Effector CD8-positive, alpha-beta T cell (primary cell): ENCODE measurements at places on chromosomes 5 and 9.

DNA sequence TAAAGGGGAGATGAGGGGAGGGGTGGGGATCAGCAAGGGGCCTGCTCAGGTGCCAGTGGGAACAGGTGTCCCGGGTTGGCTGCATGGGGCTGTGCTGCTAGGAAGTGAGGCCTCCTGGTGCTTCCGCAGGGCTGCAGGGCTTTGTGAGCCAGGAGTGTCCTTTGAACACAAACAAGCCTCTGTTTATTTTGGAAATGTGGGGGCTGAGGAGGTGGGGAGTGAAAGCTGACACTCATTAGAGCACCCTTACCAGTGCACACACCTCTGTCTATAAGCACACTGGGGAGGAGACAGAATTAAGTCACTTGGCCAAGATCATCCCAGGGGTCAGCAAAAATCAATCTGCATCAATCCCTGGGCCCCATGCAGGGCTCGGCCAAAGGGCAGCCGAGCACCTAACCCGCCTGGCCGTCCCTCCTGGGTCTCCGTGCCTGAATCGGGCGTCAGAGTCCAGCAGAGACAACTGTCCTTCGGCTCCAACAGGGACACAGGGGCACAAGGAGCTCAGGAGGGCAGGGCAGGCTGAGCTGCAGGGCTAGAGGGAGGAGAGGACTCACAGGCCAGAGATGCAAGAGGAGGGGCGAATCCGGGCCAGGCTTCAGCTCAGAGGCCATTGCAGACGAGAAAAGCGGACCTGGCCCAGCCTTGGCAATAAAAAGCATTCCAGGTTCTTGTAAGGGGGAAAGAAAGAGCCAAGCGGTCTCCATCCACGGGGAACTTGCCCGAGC, 99.8 kb downstream of the VAV2 start:
- DNase-seq = no peak

DNA sequence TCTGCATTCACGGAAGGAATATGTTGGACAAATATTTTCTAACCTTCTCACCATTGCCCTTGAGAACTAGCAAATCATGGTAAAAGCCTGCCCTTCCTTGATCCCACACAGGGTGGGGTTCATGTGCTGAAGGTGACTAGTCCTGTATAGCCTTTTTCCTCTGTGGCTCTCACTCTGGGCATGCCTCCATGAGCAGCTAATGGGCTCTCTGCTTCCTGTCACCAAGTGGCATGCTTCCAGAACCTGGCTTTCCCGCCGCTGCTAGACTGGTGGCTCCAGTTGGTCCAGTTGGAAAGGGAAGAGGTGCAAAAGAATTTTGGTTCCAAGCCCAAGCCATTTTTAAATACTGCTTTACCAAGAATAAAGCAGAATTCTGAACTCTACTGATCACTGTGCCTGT, 35.5 kb downstream of the FBXO10 start:
- no peak for DNase-seq

GRCh38 chr5:59608745-59609144, 284.8 kb downstream of the PDE4D start:
- no peak for DNase-seq

GRCh38 chr9:80690349-80690939, 998.9 kb downstream of the TLE1 start:
- DNase-seq = no peak

DNA sequence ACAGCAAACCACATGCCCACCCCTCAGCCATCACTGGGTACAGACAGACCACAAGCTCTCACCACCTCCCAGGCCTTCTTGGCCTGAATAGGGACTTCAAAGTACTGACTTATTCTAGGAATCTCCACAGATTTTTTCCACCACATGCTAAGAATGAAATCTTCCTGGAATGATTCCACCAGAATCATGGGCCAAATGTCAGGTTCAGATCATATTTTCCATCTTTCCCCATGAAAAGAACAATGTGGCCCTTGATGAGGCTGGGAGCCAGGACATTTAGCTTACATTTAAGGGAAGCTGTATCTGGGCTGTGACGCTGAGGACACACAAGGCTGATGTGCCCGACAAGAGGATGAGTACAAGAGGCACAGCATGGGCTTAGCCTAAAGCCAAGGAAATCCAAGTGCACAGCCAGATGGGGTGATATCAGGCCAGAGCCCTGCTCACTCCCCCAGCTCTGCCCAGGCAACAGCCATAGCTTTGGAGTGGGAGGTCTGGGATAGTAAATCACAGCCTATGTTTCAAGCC, 28.1 kb downstream of the ACSL6 start:
- no peak for DNase-seq

GRCh38 chr5:81081461-81081835, 121.3 kb downstream of the RASGRF2 start:
- no peak for DNase-seq

DNA sequence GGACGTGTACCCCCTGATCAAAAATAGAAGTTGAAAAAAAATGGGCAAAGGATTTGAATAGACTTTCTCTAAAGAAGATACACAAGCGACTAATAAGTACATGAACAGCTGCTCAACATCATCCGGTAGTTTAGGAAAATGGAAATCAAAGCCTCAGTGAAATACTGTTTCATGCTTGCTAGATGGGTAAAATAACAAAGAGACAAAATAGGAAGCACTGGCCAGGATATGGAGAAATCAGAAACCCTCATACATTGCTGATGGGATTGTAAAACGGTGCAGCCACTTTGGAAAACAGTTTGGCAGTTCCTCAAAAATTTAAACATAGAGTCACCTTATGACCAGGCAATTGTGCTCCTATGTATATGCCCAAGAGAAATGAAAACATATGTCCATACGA, 65.0 kb upstream of the SUB1 start:
- no peak for DNase-seq

DNA sequence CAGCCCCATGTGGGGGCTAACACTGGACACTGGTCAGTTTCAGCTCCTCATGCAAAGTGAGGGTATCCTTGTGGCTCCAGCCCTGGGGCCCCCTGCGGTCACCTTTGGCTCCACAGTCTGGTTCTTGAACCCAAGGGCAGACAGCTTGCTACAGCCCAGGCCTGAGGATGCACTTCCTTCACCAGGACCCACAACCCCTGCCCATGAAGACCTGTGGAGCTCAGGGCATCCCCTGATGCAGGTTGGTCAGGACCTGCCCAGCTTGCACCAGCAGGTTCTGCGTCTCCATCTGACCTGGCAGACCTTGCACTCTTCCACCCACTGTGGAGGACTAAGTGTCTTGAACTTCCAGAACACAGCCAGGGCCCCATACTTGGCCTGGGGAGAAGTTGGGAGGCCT, 3.7 kb upstream of the MRNIP start:
- no peak for DNase-seq

- no peak for DNase-seq
These were observed 176.7 kb downstream of the MED10 start for GRCh38 chr5:6201631-6202030.

DNA sequence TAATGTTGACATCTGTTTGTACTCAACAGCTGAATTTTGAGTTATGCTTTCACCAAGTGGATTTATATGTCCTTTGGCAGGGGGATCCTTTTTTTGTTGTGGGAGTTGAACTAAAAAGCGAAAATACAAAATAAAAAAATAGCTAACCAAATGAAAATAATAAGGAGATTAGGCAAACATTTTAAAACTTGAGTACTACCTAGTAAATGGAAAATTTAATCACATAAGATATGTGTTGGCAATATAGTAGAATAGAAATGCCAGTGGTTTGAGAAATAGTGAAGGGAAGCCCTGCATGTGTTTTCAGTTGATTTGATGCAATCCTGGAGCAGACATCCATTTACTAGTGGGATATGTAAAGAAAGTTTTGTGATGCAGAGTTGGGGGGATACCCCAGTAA, 98.0 kb downstream of the RASGRF2 start:
- no peak for DNase-seq

DNA sequence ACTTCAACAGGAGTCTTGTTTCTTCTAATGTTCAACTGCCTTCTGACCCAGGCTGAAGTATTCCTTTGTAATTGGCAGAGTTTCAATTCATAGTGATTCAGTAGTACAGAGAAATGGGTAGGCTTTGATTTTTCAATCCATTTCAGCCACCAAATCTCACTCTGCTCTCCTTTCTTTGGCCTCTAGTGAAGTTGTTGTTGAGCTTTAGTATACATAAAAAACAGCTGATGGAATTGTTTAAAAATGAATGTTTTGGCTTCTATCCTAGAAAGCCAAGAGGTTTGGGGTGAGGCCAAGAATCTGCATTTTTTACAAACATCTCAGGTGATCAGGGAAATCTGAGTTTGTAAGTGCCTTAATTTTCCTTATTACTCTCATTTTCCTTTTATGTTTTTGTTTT, 182.9 kb upstream of the MAP1B start:
- DNase-seq = no peak

GRCh38 chr5:128815201-128815600, 150.1 kb upstream of the SLC27A6 start:
- DNase-seq = no peak

- DNase-seq = no peak
These were observed 383.5 kb downstream of the TLE4 start for GRCh38 chr9:79955300-79955699.

- no peak for DNase-seq
These were observed 43.0 kb downstream of the NUDT12 start for GRCh38 chr5:103519550-103519949.
